ENCODE measurements at places on chromosomes 4 and X. TPM values are rescaled to one million over a fixed set of nuclear protein-coding genes. Genes with fewer than 3 reads are reported as not detected.

DNA sequence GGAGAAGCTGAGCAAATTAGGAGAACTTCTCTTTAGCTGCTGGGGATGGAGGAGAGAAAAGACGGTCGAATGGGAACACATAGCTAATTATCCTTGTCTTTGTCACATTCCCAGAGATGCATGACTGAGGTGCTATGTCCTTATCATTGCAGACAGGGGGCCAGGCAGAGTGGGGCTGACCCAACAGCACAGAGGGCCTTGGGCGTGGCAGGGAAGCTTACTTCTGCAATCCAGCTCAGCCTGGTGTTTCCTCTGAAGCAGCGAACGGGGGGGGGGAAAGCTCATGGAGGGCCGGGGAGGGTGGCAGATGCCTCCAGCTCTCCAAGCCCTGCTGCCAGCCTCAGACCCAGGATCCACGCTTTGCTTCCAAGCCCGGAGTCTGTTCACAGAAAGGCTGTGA is 50.8 kb upstream of the HOPX start:
- peak; percentile 38 for DNase-seq

GRCh38 chr4:11261066-11261850 is 167.4 kb downstream of the HS3ST1 start:
- DNase-seq, result no peak

GRCh38 chr4:185532293-185532692 is 3.0 kb downstream of the PDLIM3 start:
- DNase-seq, result no peak

GRCh38 chr4:52822972-52823701 is 39.0 kb upstream of the RASL11B start:
- DNase-seq, result no peak

DNA sequence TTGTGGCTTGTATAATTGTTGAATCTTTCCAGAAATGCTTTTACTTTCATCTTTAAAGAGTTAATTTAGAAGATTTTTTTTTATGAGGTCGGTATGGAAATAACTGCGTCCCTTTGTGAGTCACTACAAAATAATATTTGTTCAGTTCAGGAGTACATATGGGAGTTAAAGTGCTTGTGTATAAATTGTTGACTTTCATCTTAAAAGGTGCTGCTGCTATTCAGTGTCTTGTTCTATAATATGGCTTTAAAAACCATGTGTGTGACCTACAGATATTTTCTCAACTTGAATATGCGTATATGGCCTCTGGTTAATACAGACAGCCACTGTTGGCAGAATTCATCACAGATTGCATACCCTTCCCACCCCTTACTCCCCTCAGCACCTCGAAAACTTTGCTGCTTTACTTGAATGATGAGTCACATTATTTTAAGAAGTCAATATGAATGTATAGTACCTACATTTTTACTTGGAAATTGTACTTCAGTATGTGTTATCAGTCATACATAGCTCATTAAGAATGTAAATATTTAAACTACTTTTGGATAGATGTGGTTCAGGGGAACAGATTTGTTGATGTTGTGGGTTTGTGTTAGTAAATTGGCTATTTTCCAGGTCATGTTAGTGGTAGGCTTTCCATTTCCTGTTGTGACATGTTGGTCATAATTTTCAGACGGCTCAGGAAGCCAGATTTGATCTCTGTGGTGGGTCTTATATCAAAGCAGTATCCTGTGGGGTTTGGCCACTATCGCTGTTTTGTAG is 1.5 kb downstream of the CLCN3 start:
- no peak for DNase-seq

DNA sequence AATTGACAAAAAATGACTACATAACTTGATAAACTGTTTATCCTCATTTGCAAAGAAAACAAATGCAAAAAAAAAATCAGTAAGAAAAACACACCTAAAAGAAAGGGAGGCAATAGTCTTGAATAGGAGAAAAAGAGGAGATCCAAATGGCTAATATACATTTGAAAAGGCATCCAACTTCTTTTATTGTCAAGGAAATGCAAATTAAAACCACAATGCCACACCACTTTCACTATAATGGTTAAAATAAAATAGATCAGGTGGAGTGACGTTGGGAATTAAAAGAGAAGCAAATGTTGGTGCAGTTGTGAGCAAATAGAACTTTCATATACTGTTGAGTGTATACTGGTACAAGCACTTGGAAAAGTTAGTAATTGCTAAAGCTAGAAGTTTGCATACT is 3.6 kb downstream of the DCAF4L1 start:
- no peak for DNase-seq

DNA sequence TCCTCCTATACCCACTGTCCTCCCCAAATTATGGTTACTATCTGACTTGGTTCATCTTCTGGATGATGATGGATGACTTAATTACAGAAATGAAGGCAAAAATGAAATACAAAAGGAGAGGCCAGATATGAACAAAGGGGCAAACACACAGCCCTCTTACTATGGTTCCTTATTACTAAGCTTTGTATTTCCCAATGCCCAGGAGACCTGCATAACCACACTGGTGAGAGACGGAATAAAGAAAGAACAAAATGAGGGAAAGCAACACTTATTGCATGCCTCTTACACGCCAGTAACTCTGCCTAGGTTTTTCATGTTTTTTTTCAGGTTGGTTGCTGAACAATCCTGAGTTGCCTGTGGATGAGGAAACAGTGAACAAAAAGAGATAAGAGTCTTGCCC is 120.5 kb downstream of the SLC10A7 start:
- no peak for DNase-seq

DNA sequence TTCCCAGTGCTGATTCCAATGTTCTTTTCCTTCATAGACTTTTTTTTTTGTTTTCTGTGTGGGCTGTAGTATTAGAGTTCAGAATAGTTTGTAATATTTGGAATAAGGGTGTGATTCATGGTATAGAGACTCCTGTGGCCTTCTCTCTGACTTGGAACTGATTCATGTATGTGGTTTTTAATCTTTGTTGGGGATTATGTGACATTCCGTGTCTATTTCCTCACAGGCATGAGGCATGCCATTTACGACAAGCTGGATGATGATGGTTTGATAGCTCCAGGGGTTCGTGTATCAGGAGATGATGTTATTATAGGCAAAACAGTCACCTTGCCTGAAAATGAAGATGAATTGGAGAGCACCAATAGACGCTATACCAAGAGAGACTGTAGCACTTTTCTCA is 44.4 kb downstream of the POLR2B start:
- DNase-seq, result no peak

- no peak for DNase-seq
Measured at GRCh38 chrX:153889123-153889522, 3.1 kb upstream of the L1CAM start.

- no peak for DNase-seq
Measured at GRCh38 chrX:29491659-29492058, 723.7 kb upstream of the MAGEB2 start.

DNA sequence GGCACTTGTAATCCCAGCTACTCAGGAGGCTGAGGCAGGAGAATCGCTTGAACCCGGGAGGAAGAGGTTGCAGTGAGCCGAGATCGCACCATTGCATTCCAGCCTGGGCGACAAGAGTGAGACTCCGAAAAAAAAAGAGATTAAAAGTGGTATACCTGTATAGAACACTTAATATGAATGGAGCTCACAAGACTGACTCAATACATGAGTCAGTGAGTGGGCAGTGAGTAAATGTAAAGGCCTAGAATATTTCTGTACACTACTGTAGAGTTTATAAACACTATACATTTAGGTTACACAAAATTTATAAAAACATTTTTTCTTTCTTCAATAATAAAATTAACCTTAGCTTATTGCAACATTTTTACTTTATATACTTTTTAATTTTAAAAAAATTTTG is 93.8 kb downstream of the CENPC start:
- DNase-seq, result no peak

DNA sequence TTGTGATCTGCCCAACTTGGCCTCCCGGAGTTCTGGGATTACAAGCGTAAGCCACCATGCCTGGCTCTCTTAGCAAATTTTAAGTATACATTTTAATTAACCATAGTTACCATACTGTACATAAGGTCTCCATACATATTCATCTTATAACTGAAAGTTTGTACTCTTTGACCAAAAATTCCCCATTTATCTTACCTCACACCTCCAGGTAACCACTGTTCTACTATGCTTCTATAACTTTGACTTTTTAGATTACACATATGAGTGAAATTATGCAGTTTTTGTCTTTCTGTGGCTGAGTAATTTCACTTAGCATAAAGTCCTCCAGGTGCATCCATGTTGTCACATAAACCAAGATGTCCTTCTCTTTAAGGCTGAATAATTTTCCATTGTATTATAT is 17.4 kb downstream of the C4orf51 start:
- DNase-seq, result no peak

- no peak for DNase-seq
Measured at GRCh38 chr4:52372747-52373146, 286.4 kb downstream of the USP46 start.

DNA sequence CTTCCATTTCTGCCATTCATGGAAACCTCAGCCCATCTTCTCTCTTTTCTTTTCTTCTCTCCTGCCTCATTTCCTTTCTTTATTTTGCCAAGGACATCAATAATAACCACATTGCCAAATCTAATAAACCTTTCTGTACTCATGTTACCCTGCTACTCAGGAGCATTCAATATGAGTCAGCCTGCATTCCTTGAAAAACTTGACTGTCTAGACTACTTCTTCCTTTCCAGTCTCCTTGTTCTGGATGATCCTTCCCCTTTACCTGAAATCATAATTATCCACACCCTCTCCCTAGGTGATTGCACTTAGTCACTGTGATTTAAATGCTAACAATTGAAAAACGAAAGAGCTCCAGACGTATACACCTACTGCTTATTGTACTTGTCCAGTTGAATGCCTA is 253.2 kb upstream of the CENPE start:
- no peak for DNase-seq

- DNase-seq, result no peak
Measured at GRCh38 chr4:176631611-176632010, 161.1 kb downstream of the VEGFC start.

DNA sequence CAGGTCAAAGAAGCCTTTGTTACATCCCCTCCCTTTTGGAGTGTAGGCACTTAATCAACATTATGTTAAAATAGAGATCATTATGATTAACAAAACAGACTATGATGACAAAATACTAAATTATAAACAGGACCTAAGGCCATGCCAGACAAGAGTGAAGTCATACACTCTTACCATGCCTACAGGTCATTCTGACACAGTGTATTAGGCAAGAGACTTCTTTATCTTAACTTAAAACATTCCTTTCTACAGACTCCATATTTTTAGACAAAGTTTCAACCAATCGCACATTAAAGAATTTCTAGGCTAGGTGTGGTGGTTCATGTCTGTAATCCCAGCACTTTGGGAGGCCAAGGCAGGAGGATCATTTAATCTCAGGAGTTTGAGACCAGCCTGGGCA is 128.6 kb upstream of the SLC34A2 start:
- no peak for DNase-seq

- no peak for DNase-seq
Measured at GRCh38 chr4:122379239-122379638, 428 bp downstream of the ADAD1 start.

GRCh38 chr4:82745173-82745842 is 53.3 kb downstream of the SCD5 start:
- no peak for DNase-seq

- DNase-seq, result no peak
Measured at GRCh38 chrX:20394451-20394850, 127.7 kb upstream of the RPS6KA3 start.

- peak; percentile 21 for DNase-seq
Measured at GRCh38 chrX:110432906-110433215, 74.2 kb downstream of the RTL9 start.

GRCh38 chr4:124266721-124267120 is 445.8 kb downstream of the ANKRD50 start:
- no peak for DNase-seq

GRCh38 chr4:174860588-174860987 is 31.5 kb upstream of the GLRA3 start:
- DNase-seq, result no peak

GRCh38 chr4:138085736-138086305 is 156.3 kb downstream of the SLC7A11 start:
- DNase-seq, result no peak

DNA sequence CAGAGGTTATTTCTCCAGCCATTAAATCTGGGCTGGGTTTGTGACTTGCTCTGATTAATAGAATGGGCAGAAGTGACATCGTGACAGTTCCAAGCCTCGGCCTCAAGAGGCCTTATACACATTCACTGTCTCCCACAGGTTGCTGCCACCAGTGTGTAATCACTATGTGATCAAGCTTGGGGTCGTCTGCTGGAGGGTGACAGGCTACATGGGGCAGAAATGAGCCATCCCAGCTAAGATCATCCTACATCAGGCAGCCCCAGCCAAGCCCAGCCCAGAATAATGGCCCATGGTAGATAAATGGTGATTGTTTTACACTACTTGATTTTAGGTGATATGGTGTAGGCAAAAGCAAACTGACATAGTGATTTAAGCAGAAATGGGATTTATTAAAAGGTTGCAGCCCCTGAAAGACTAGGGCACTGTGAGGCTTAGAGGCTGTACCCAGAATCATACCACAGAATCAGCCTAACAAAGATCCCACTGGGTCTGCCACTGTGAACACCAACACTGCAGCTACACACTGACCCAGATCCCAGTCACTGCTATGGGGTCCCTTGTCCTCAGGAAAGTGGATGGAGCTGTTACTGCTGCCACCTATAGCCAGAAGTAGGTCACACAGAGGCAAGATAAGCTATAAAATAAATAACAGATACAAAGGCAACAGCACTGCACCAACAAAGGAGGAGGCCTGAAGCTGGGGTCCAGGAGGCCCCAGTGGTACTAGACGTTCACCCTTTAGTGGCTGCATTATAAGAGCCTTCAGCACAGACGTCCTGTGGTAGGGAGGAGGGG is 159.6 kb upstream of the RBPJ start:
- DNase-seq, result no peak

GRCh38 chr4:13599159-13599558 is 28.4 kb downstream of the BOD1L1 start:
- DNase-seq, result no peak

DNA sequence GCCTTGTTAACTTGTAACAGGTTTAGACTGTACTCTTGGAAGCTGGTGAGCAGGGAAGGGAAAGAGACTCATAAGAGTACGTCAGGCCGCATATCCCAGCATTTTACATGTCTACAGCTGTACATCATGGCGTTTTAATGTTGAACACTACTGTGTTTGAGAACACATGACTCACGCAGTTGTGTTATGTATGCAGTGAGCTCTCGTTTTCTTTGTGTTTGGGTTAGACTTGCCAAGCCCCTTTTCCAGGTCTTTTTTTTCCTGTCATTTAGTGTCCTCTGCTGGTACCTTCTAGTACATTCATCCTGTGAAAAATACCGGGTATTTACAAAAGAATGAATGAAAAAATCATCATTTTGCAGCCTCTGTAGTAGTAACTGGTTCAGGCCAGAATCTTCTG is 35.3 kb downstream of the SMS start:
- DNase-seq, result no peak

Gene SPOCK3
- total RNA-seq, result 0.22 TPM

Gene FAAH2
- 0.14 TPM for total RNA-seq

Gene GASK1B
- 61.9 TPM for total RNA-seq

Gene MTNR1A
- total RNA-seq, result not detected

Gene XAGE1A
- total RNA-seq, result not detected

Gene MFAP3L
- 3.1 TPM for total RNA-seq

Gene KCND1
- 0.30 TPM for total RNA-seq

Gene ZMYM3
- total RNA-seq, result 14.3 TPM

Gene FRMD7
- 0.14 TPM for total RNA-seq

Gene SSX1
- not detected for total RNA-seq

Gene CENPE
- total RNA-seq, result 0.85 TPM

All from left ventricle myocardium inferior (tissue), 1 donor.